ENCODE measurements at places on chromosomes 5 and 9.

DNA sequence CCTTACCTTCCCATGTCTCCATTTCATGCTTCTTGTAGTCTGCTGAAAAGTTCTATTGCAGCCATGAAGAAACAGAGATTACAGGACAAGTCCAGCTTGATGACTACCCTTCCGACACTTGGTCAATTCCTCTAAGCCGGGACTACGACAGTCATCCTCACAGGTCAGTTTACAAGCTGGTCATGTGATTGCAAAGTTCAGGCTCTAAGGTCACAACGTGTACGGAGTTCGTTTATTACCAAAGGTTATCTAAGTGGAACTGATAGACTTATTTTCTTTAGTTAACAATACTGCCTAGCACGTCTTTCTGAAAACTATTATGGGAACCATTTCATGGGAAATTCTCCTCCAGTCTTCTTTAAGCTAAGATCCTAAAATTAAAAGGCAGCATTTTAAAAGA, 88.5 kb upstream of the NR5A1 start:
- DNase-seq, result no peak

DNA sequence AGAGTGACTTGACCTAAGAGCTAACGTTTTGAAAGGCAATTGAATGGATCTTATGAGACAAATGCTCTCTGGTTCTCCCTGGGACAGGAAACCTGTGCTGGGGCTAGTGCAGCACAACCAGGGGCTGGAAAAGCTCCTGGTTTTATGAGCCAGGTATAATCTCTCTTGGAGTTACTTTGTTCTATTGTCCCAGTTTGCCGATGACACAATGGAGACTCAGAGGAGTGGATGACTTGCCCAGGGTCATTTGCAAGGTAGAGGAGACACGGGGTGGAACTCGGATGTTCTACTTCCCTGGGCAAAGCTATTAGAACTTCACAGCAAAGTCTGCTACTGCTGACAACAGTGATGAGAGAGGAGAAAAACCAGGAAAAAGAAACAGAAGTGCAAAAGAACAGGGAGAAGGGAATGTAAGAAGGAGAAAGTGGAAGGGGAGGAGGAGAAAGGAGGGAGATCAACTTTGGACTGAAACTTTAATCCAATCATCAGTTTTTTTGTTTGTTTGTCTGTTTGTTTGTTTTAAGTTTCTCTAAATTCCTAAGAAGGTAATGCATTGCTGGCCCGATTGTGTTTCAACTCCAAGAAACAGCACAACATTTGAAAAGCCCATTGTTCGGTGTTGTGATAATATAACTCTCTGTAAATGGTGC, 7.4 kb upstream of the GSN start:
- no peak for DNase-seq

DNA sequence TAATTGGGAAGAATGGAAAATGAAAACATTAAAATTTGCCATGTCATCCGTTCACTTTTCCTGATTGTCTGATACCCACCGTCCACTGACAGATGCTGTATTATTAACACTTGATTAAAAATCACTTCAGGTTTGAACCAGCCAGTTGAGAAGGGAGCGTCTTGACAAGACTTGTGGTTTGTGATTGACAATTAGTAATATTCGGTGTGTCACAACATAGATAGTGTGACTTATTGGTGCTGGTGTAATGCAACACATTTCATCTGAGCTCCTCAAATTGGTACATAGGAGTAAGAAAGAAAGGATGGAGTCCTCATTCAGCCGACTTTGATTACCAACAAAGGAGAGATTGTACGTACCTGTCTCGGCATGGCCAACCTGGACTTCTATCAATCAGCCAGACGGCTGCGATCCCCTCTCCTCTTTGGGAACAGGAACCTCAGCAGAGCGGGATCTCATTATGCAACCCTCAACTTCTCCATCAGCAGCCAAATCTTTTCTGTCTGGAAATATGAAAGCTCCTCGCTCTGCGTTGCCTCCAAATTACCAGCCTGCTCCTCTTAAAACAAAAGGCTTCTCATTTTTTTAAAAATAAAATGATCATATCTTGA, 211.7 kb upstream of the MVB12B start:
- DNase-seq, result no peak

DNA sequence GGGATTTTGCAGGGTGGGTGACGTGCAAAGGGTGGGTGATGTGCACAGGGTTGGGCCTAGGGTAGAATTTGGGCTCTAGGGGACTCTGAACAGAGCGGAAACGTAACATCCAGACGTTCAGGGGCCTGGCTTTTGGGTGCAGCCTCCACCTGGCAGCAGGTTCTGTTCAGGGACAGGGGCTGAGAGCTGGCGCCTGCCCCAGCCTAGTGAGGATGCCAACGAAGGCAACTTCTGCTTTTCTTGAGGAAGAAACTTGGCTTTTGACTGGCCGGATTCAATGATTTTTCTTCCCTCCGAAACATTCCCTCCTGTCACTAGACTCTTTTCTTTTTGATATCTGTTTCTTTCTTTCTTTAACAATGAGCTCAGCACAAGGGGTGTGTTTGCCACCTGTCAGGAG, 38.6 kb upstream of the SLC6A19 start:
- no peak for DNase-seq

Measured in heart left ventricle (tissue), 16 donors.